Stimulated activated CD4-positive, alpha-beta T cell treated with anti-CD3 and anti-CD28 coated beads, Interleukin-4, amount 100 ng/mL, for 4 hours (primary cell): ENCODE measurements at places on chromosomes 6 and 20.

DNA sequence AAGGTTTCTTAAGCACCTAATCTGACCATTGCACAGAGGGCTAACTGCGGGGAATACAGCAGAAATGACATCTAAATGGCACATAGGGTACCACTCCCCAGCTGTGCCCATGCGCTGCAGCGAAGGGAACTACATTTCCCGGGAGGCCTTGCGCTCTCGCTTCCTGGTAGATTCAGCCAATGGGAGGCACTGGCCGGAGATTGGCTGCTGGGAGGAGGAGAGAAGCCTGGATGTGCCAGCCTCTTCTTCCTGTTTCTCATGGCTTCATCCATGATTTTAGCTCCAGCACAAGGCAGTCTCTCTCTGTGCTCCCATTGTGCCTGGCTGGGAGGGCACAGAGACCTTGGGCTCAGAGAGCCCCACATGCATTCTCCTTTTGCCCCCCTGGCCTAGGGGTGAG, 101.7 kb upstream of the FOXA2 start:
- DNase-seq, result no peak

GRCh38 chr20:13022401-13023155, 13.8 kb downstream of the SPTLC3 start:
- DNase-seq, result no peak

GRCh38 chr6:52139985-52140680, 46.0 kb upstream of the IL17A start:
- no peak for DNase-seq

DNA sequence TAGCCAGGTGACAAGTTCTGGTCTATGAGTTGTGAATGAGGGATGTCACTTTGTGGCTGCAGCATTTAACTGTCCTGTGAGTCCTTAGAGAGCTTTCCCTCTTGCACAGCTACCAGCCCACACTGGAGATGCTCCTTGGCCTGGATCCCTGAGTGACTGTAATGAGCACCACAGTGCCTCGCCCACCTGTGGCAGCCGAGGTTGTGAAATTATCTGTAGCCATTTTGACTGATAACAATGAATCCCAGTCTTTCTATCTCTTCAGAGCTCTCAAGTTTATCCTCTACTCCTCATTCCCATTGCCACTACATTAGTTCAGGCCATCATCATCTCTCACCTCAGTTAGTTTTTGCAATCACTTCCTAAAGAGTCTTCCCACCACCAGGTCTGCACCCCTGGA, 41.3 kb upstream of the BEND3 start:
- no peak for DNase-seq
